ENCODE measurements at places on chromosomes 7 and 10.
A peak's percentile ranks its signal among the peaks of the same experiment; 100 is the strongest.

DNA sequence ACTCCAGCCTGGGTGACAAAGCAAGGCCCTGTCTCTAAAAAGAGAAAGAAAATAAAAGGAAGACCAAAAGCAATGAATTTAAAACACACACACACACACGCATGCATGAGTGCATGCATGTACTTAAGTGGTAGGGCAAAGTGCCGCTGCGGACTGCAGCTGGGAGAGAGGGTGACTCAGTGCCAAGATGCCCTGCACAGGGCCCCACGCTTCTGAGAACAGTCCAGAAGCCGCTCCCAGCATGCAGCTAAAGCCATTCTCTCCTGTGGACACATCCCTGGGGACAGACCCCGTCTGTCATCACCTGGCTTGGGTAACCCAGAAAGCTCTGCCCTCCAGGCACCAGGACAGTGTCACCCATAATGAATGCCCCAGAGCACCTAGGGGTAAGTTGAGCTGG lies 61.0 kb upstream of the MYL10 start:
- DNase-seq: no peak

DNA sequence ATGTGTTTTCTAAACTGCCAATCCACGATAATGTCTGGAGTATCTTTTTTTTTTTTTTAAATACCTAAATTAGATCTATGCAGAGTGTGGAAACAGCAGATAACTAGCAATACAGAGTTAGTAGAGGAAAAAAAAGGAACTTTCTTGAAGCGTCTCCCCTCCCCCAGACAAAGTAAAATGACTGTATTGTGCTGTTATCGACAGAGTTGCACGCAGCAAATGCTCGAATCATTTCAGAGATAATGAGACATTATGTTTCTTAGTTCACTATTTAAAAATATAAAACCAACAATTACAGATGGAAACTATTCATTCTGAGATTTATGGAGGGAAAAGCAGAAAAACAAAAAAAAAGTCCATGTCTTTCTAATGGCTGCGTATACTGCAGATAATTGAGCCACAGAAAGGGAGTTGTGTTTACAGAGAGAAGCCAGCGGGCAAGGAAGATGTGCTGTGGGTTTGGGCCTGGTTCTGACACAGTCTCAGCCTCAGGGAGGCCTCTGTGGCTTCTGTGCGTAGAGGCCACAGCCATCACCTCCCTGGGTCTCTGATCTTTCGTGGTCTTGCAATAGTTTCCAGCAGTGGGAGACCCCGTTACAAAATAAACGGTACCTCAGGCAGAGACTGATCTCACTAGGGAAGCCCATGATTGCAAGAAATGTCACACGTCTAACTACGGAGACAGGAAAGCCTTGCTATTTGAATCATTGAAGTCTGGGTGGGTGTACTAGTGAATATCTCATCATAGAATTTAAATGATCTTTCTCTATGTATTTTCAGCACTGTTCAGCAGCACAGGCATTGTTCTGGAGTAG lies 19.1 kb upstream of the KLF6 start:
- no peak for DNase-seq

GRCh38 chr10:3623746-3624145 lies 161.3 kb downstream of the KLF6 start:
- no peak for DNase-seq

- no peak for DNase-seq
Observed at GRCh38 chr10:24382979-24383663, 174.2 kb downstream of the KIAA1217 start.

DNA sequence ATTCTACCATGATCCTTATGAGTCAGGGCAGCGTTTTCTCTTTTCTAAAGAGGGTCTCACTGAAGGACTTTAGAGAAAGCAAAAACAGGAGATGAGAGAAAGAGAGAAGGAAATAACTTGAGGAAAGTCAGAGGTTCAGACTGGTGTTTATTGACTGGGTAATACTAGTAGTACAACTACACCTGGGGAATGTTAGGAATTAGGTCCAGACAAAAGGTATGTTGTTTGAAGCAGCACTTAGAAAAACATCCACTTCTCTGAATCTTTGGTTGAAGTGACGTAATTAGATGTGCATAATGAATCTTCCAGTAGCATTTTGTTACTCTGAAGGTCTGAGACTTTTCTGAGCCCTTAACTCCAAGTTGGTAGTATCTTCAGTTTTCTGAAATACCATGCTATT lies 380.3 kb upstream of the LRGUK start:
- no peak for DNase-seq

DNA sequence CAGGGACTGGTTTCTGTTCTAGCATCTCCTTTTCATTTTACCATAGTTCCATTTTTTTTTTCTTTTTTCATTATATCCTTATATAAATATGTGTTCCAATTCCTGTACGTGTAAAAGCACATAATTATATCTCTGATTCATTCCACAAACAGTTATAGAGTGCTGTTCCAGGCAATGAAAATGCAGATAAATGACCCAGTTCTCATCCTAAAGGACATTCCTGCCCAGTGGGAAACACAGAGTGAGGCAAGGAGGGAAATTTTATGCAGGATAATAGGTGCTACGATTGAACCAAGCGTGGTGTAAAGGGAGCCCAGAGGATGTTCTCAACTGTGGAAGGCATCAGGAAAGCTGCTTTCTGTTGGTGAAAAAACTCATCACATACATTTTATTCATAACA lies 408.1 kb downstream of the GATA3 start:
- DNase-seq: no peak

GRCh38 chr10:119061352-119061751 lies 19.3 kb downstream of the EIF3A start:
- DNase-seq: no peak

GRCh38 chr10:103125323-103126267 lies 67.5 kb downstream of the NT5C2 start:
- DNase-seq: no peak

GRCh38 chr10:73991884-73992245 lies 6.1 kb upstream of the VCL start:
- DNase-seq: peak; percentile 18

- DNase-seq: no peak
Observed at GRCh38 chr10:74775099-74775498, 51.3 kb upstream of the KAT6B start.

DNA sequence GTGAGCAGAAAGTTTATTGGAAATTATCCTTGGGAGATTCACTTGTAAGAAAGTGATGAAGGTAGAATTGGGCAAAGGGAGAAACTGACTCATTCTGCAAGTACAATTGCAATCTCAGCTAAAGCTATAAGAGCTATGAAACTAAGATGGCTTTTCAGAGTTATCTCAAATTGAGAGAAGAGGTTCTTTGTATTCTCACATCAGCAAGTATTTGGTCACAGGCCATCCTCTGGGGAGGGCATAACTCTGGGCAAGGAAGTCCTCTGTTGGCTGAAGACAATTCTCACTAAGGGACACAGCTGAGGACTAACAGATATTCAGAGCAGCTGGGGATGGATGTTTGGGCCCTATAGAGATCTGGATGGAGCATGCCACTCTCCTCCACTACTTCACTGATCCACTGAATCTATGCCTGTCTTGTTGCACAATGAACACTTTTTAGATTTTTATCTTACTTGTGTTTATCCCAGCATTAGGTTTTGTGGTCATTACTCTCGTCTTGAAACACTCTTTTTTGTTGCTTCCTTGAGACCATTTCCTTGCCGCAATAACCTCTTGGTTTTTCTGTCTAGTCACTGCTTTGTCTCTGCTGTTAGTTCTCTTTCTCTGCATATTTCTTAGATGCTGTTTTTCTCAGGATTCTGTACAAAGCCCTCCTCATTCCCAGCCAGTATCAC lies 115.1 kb downstream of the GNAI1 start:
- no peak for DNase-seq

- no peak for DNase-seq
Observed at GRCh38 chr7:11343818-11344413, 370.2 kb downstream of the PHF14 start.

- no peak for DNase-seq
Observed at GRCh38 chr7:13898957-13899670, 90.4 kb downstream of the ETV1 start.

DNA sequence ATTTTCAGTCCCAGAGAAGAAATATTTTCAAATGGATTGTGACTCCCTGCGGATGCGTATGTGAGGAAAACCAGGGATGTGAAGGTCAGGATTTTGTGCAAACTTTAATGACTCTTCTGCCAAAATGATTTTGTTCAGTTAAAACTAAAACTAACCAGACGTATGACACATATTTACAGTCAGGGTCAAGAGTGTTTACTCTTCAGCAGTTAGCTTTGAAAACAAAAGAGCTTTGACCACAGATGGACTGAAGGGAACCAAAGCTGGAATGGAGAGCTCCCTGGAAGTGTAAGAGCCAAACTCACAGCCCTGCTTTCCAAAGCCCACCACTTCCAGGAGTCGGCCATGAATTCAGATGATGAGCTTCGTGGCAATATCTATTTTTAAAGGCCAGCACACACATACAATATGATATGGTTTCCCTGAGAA lies 15.5 kb downstream of the SVIL start:
- no peak for DNase-seq

DNA sequence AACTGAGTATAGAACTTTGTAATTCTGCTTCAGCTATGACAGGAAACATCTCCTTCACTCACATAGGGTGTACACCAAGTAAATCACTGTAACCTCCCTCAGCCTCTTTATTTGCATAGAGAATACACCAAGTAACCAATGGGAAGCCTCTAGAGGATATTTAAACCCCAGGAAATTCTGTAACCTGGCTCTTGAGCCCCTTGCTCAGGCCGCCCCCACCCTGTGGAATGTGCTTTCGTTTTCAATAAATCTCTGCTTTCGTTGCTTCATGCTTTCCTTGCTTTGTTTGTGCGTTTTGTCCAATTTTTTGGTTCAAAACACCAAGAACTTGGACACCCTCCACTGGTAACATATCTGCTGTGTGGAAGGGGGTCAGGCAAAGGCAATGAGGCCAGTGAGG lies 60.2 kb downstream of the CLRN3 start:
- DNase-seq: no peak

- no peak for DNase-seq
Observed at GRCh38 chr7:100829150-100829716, 1.9 kb upstream of the EPHB4 start.

GRCh38 chr7:81925530-81925929 lies 155.7 kb upstream of the HGF start:
- no peak for DNase-seq

- DNase-seq: no peak
Observed at GRCh38 chr10:33556620-33557019, 222.2 kb upstream of the NRP1 start.

- DNase-seq: no peak
Observed at GRCh38 chr7:5703572-5704533, 77.6 kb downstream of the RNF216 start.

GRCh38 chr7:85600395-85600794 lies 413.5 kb upstream of the SEMA3D start:
- DNase-seq: no peak

GRCh38 chr10:104077663-104078151 lies 8.0 kb downstream of the COL17A1 start:
- no peak for DNase-seq

DNA sequence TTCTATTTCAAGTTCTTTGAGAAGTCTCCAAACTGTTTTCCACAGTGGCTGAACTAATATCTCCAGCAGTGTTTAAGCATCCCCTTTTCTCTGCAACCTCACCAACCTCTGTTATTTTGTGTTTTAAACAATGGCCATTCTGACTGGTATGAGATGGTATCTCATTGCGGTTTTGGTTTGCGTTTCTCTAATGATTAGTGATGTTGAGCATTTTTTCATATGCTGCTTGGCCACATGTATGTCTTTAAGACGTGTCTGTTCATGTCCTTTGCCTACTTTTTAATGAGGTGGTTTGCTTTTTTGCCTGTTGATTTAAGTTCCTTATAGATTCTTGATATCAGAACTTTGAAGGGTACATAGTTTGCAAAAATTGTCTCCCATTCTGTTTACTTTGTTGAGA lies 156.6 kb upstream of the IMMP2L start:
- no peak for DNase-seq

- DNase-seq: no peak
Observed at GRCh38 chr10:122115874-122116273, 126.9 kb downstream of the TACC2 start.

- no peak for DNase-seq
Observed at GRCh38 chr7:39531818-39532217, 34.4 kb upstream of the YAE1 start.

GRCh38 chr10:1184541-1185430 lies 128.6 kb downstream of the WDR37 start:
- no peak for DNase-seq

GRCh38 chr10:3293581-3294431 lies 121.2 kb upstream of the PITRM1 start:
- no peak for DNase-seq

GRCh38 chr7:131105294-131105798 lies 222.3 kb upstream of the MKLN1 start:
- no peak for DNase-seq

- no peak for DNase-seq
Observed at GRCh38 chr10:45552476-45552875, 120.1 kb downstream of the ZFAND4 start.

- DNase-seq: no peak
Observed at GRCh38 chr7:135151533-135151932, 3.7 kb downstream of the TMEM140 start.
